ENCODE measurements at places on chromosomes 2 and 18. TPM values are rescaled to one million over a fixed set of nuclear protein-coding genes. Genes with fewer than 3 reads are reported as not detected.

- no peak for DNase-seq
Measured at GRCh38 chr18:58671632-58672564, 633 bp downstream of the MALT1 start.

DNA sequence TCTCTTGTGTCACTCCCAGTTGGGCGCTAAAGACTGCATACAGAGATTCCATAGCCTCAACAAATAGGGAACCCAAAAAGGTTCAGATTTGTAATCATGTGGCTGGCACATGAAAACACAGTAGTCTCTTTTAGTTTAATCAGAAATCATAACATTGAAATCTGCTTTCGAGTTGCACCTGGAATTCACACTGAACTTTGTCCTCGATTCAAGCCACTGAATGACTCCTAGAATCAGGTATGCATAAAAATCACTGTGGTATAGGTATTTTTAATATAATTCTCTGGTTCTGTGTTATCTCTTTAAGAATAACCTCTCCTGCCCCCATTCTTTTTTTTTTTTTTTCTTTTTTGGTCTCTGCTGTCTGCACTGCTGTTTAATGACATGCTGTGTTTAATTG is 150.2 kb downstream of the KCNH7 start:
- no peak for DNase-seq

- peak; percentile 57 for DNase-seq
Measured at GRCh38 chr2:223797811-223798721, 39.3 kb downstream of the AP1S3 start.

- DNase-seq, result no peak
Measured at GRCh38 chr2:241798631-241799521, 10.1 kb upstream of the NEU4 start.

DNA sequence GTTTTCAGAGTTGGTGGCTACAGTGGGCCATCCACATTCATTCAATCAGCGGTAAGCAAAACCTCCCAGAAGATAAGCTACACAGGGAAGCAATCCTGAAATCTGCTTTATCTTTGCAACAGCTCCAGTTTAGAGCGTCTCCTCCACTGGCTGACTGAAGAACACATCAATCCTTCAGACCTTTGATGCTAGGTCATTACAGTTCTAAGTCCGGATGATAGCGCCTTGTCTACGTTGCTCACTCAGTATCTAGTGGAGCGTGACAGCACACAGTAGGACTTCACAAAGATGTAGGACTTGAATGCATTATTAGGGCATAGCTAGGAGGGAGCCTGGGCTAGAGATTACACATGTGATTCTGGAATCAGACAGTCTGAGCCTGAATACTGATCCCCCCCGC is 5.0 kb downstream of the COLEC12 start:
- DNase-seq, result no peak

The PLGLB1 gene
- 1.7 TPM for polyA plus RNA-seq

The PRADC1 gene
- polyA plus RNA-seq, result 4.6 TPM

The CD8B gene
- polyA plus RNA-seq, result 0.82 TPM

The PAX3 gene
- polyA plus RNA-seq, result not detected

The RPS27A gene
- polyA plus RNA-seq, result 2,956 TPM

All from B cell (primary cell).